ENCODE measurements at places on chromosomes 2 and 18. TPM values are rescaled to one million over a fixed set of nuclear protein-coding genes. Genes with fewer than 3 reads are reported as not detected.

The CABYR gene
- polyA plus RNA-seq: 7.4 TPM

GRCh38 chr2:105144152-105144940, 97.2 kb upstream of the GPR45 start:
- no peak for DNase-seq

DNA sequence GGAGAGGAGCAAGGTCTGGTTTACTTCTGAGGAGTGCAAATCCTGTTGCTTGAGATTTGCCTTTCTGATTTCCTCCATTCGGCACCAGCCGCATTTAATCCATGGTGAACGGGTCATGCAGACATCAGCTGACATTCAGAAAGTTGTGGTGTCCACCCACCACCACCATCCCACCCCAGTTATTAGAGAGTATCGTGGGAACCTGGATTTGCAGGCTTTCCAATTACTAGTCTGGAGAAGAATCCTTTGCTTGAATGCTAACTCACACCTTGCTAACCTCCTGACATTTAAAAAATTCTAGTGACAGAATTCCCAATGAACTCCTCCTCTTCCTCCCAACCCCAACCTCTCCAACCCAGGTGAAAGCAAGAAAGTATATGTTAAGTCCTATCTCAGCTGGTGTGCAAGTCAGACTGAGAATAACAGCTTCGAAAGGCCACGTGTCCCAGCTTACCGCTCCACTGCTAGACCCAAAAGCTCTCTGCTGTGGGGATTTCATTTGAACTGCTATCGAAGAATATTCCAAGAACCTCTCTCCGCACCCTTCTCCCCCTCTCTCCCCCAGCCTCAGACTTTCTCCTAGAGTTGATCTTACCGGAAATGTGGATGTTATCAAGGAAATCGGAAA, 17.7 kb downstream of the BCL11A start:
- DNase-seq: no peak

DNA sequence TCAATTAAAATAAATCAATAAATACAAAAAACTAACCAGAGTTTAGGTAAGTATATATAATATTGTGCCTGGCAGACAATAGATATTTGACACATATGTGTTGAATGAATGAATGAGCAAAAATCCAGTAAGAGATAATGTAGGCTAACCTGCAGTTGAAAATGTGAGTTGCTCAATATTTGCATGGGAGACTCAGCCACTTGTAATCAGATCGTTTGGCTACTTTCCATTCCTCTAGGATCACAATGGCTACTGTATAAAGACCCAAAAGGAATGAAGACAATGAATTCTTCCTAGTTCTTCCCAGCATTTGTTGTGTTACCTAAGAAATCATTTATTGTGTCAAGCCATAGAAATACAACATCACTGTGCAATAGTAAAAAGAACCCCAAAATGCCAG, 25.3 kb downstream of the PIEZO2 start:
- DNase-seq: no peak

- no peak for DNase-seq
These were observed 26.2 kb upstream of the XDH start for GRCh38 chr2:31440764-31441163.

Data from left renal pelvis (tissue), 4 donors.